ENCODE measurements at places on chromosomes 3 and 15. TPM values are rescaled to one million over a fixed set of nuclear protein-coding genes. Genes with fewer than 3 reads are reported as not detected.
A peak's percentile ranks its signal among the peaks of the same experiment; 100 is the strongest.

DNA sequence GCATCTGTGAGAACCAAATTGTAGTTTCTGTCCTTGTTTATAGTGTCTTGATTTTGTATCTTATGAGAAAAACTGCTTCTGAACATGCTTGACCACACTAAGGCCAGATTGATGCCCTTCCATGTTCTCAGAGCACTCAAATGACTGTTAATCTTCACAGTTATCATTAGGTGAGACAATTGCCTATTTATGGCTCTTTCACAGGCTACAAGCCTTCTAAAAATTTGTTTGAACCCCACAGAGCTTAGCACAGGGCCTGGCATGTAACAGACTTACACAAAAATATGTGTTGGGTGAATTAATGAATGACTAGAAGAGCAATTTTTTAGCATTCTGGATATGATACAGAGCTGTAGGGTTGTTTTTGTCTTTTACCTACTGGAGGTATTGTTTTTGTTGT, 43.1 kb downstream of the BTLA start:
- H3K4me3 ChIP-seq, result no peak overlapping the region
- no peak overlapping the region for H3K27ac ChIP-seq
- peaks cover 3% of the 10 kb centered on the region for H3K27me3 ChIP-seq
- no peak for DNase-seq
- H3K4me1 ChIP-seq, result no peaks in the 10 kb centered on the region
- H3K36me3 ChIP-seq, result no peaks in the 10 kb centered on the region

Gene MUSTN1
- 1.4 TPM for total RNA-seq

- H3K4me1 ChIP-seq, result peaks cover 35% of the 10 kb centered on the region
- peak overlapping the region; percentile 88 for H3K4me3 ChIP-seq
- DNase-seq, result no peak
- no peaks in the 10 kb centered on the region for H3K36me3 ChIP-seq
These were observed 1.4 kb upstream of the AP4E1 start for GRCh38 chr15:50906954-50907600.

GRCh38 chr3:72625602-72626337, 222.5 kb downstream of the SHQ1 start:
- peaks cover 3% of the 10 kb centered on the region for H3K27me3 ChIP-seq
- no peaks in the 10 kb centered on the region for H3K36me3 ChIP-seq
- H3K4me3 ChIP-seq, result no peak overlapping the region
- H3K27ac ChIP-seq, result no peak overlapping the region
- no peaks in the 10 kb centered on the region for H3K4me1 ChIP-seq

- H3K36me3 ChIP-seq, result no peaks in the 10 kb centered on the region
- no peaks in the 10 kb centered on the region for H3K27me3 ChIP-seq
- no peak overlapping the region for H3K4me3 ChIP-seq
- no peak overlapping the region for H3K27ac ChIP-seq
- DNase-seq, result no peak
- peaks cover 18% of the 10 kb centered on the region for H3K4me1 ChIP-seq
These were observed 3.4 kb upstream of the HGD start for GRCh38 chr3:120685411-120685810.

Gene AGBL1
- total RNA-seq, result not detected

GRCh38 chr3:184361932-184362667, 590 bp downstream of the POLR2H start:
- H3K4me1 ChIP-seq, result peaks cover 34% of the 10 kb centered on the region
- peaks cover 10% of the 10 kb centered on the region for H3K36me3 ChIP-seq
- peak overlapping the region; percentile 98 for H3K4me3 ChIP-seq
- peak overlapping the region; percentile 99 for H3K27ac ChIP-seq
- peak; percentile 87 for DNase-seq
- no peaks in the 10 kb centered on the region for H3K27me3 ChIP-seq

GRCh38 chr15:34047893-34048775, 9.1 kb upstream of the AVEN start:
- H3K27ac ChIP-seq, result peak overlapping the region; percentile 92
- H3K27me3 ChIP-seq, result no peaks in the 10 kb centered on the region
- H3K4me1 ChIP-seq, result peaks cover 45% of the 10 kb centered on the region

Gene UQCC5
- 13.7 TPM for total RNA-seq

DNA sequence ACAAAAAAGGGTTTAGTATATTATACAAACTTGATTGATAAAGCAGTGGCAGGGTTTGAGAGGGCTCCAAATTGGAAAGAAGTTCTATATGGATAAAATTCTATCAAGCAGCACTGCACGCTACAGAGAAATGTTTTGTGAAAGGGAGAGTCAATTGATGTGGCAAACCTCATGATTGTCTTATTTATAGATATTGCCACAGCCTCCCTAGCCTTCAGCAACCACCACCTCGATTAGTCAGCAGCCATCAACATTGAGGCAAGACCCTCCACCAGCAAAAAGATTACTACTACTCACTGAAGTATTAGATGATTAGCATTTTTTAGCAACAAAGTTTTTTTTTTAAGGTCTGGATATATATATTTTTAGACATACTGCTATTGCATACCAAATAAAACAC, 296.7 kb downstream of the CHST2 start:
- H3K4me1 ChIP-seq, result peaks cover 6% of the 10 kb centered on the region
- H3K27ac ChIP-seq, result no peak overlapping the region
- H3K27me3 ChIP-seq, result no peaks in the 10 kb centered on the region
- no peak overlapping the region for H3K4me3 ChIP-seq
- DNase-seq, result no peak

DNA sequence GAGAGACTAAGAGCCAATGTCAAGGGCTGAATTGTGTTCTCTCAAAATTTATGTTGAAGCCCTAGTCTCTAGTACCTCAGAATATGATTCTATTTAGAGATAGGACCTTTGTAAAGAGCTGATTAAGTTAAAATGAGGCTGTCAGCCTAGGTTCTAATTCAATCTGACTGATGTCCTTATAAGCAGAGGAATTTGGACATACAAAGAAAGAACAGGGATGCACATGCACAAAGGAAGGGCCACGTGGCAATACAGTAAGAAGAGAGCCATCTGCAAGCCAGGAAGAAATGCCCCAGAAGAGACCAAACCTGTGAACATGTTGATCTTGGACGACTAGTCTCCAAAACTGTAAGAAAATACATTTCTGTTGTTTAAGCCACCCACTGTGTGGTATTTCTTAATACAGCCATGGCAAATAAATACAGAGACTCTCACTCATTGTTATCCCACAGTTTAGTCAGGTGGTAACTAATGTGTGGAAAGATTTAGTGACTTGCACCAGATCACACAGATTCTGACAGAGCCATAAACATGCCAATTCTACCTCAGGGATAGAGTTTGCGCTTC, 652.2 kb downstream of the NAALADL2 start:
- H3K4me3 ChIP-seq, result no peak overlapping the region
- H3K27ac ChIP-seq, result no peak overlapping the region
- H3K4me1 ChIP-seq, result no peaks in the 10 kb centered on the region
- DNase-seq, result no peak
- no peaks in the 10 kb centered on the region for H3K36me3 ChIP-seq
